Endothelial cell of coronary artery (primary cell): ENCODE measurements at places on chromosomes 3 and 15. TPM values are rescaled to one million over a fixed set of nuclear protein-coding genes. Genes with fewer than 3 reads are reported as not detected.

The SEMA6D gene
- 2.1 and 2.2 TPM in 2 replicates for total RNA-seq

The LRRC58 gene
- 11.2 TPM in 2 replicates for total RNA-seq

The CFAP161 gene
- total RNA-seq, result 0.38 and 0.63 TPM in 2 replicates

The GXYLT2 gene
- 0.54 and 1.7 TPM in 2 replicates for total RNA-seq

The NR2E3 gene
- 0.09 and 0.18 TPM in 2 replicates for total RNA-seq

The PPM1L gene
- 0.94 and 1.2 TPM in 2 replicates for total RNA-seq
